CD4-positive, alpha-beta memory T cell (primary cell): ENCODE measurements at places on chromosomes 7 and 10. TPM values are rescaled to one million over a fixed set of nuclear protein-coding genes. Genes with fewer than 3 reads are reported as not detected.

Gene UCN3
- not detected for total RNA-seq

GRCh38 chr10:90865401-90865800 is 6.4 kb upstream of the RPP30 start:
- DNase-seq = no peak

DNA sequence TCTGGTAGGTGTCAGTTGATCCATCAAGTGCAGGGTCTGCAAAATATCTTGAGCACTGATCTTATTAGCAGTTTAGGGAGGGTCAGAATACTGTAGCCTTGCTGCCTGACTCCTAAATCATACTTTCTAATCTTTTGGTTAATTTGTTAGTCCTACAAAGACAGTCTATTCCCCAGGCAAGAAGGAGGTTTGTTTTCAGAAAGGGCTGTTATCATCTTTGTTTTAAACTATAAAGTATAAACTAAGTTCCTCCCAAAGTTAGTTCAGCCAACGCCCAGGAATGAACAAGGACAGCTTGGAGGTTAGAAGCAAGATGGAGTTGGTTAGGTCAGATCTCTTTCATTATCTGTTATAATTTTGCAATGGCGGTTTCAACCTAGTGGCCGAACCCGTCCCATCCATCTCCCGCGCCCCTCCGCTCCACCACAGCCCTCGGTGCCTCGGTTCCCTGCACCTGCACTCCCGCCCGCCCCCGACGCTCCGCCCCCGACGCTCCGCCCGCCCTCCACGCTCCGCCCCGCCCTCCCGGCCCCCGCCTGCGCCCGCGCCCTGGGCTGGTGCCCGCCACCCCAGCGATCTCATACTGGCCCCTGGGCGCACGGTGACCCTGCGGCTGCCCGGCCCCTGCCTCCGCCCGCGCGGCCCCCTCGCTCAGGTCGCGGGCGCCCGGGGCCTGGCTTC is at the start of gene ADCK2:
TSS of gene ADCK2 (plus strand) at position 564 of the 681 bp plus-strand sequence. CDS start 386 bp downstream, outside the sequence.
- DNase-seq = no peak

DNA sequence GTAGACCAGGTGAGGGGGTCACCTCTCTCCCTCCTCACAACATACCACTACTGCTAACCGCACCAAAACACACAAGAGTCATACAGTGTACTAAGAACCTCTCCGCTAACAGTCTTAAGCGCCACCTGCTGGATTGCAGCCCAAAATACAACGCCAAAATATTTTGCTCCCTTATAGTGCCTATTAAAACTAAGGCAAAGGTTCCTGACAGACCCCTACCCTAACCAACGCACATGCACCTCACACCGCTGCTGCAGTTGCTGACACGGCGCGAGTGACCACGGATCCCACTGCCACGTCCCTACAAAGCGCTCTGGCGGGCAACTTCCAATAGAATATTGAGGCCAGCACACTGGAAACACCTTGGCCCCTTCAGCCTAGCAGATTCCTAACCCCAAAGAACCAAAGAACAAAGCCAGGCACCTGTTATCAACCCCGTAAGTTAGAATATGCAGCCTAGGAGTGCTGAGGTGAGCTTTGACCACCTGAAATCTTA is 563.6 kb upstream of the SEMA3D start:
- no peak for DNase-seq

DNA sequence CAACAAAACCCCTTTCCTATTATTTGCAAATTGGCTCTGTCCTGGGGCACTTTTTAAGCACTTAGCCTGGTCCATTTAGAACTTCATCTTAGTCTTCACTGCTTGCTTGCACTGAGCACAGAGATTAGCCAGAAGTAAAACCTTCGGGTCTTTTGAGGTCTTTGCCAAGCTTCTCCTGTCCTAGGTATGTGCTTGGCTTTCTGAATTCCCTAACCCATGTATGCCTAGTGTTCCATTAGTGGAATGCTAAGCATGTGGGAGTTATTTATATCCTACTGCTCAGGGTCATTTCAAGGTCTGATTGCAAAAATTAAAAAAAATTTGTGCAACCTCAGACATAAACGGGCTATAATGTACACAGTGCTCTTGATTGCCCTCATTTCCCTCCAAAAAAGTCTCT is 18.0 kb downstream of the ZNF37A start:
- no peak for DNase-seq
